ENCODE measurements at places on chromosomes 12 and 14. TPM values are rescaled to one million over a fixed set of nuclear protein-coding genes. Genes with fewer than 3 reads are reported as not detected.

DNA sequence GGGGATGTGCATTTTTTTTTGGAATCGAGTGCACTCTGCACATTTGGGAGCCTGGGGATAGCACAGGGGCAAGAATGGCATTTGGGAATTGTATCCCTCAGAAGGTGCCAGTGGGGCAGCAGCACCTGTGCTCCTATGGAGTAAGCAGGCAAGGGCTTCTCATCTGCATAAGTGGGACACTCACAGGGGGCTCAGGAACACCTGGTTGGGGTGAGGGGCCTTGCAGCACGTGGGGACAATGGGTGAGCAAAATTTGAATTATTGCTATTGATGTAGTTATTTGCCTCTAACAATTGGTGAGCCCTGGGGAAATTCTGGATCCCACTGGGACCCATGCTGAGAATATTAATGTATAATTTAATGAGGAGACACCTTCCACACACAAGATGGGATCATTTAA is 274.2 kb downstream of the TTC6 start:
- no peak for DNase-seq
- no peaks in the 10 kb centered on the region for H3K4me1 ChIP-seq
- no peak overlapping the region for H3K4me3 ChIP-seq

GRCh38 chr12:111573476-111573875 is 25.6 kb downstream of the ATXN2 start:
- no peak overlapping the region for H3K27ac ChIP-seq
- H3K36me3 ChIP-seq: no peaks in the 10 kb centered on the region
- no peaks in the 10 kb centered on the region for H3K27me3 ChIP-seq
- H3K4me1 ChIP-seq: no peaks in the 10 kb centered on the region
- no peak for DNase-seq

DNA sequence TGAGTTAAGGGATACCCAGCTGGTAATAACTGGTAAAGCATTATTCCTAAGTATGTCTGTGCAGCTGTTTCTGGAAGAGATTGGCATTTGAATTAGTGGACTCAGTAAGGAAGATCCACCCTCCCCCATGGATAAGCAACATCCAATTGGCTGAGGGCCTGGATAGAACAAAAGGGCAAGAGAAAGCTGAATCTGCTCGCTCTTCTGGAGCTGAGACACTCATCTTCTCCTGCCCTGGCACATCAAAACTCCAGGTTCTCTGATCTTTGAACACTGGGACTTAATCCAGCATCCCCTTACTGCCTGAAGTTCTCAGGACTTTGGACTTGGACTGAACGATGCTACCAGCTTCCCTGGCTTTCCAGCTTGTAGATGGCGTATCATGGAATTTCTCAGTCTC is 63.1 kb upstream of the CNOT2 start:
- H3K4me1 ChIP-seq: no peaks in the 10 kb centered on the region
- no peak for DNase-seq
- H3K36me3 ChIP-seq: no peaks in the 10 kb centered on the region

DNA sequence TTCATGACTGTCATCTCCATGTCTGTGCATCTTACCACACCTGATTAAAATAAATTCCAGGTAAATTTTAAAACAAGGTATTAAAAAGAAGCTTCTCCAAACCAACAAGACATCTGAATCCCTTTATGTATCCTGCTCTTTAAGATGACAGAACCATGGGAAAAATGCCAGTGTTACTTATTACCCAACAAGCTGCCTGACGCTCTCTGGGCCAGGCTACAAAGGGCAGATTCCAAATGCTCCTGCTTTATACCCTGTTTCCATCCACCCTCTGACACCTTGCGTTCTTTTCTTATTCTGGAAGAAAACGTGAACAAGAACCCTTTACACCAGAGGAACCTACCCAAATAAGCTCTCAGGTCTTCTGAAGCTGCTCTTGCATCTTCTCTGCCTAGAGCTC is 70.7 kb downstream of the SLC8A3 start:
- no peak overlapping the region for H3K27ac ChIP-seq
- no peaks in the 10 kb centered on the region for H3K36me3 ChIP-seq
- H3K27me3 ChIP-seq: no peaks in the 10 kb centered on the region
- no peaks in the 10 kb centered on the region for H3K4me1 ChIP-seq
- no peak overlapping the region for H3K4me3 ChIP-seq

- no peak overlapping the region for H3K4me3 ChIP-seq
- no peak overlapping the region for H3K27ac ChIP-seq
- H3K27me3 ChIP-seq: no peaks in the 10 kb centered on the region
- H3K4me1 ChIP-seq: no peaks in the 10 kb centered on the region
- DNase-seq: no peak
Measured at GRCh38 chr14:59698793-59699192, 122.2 kb upstream of the CCDC175 start.

DNA sequence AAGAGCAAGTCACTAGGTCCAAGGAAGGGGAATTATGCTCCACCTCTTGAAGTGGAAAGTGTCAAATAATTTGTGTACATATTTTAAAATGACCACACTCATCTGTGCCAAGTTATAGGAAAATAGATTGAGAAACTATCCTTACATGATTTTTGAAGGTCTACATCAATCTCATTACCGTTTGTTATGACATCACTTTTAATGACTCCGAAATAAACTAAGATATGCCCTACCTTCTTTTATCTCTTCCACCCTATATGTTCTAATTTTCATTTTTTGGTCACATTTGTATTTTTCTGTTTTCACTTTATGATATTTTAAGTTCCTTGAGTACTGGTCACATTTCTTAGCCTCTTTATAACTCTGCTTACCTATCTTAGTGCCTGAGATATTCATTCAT is 3.3 kb upstream of the PSMC6 start:
- H3K36me3 ChIP-seq: peaks cover 3% of the 10 kb centered on the region
- H3K4me3 ChIP-seq: no peak overlapping the region
- no peak for DNase-seq
- no peak overlapping the region for H3K27ac ChIP-seq
- H3K4me1 ChIP-seq: peaks cover 22% of the 10 kb centered on the region

DNA sequence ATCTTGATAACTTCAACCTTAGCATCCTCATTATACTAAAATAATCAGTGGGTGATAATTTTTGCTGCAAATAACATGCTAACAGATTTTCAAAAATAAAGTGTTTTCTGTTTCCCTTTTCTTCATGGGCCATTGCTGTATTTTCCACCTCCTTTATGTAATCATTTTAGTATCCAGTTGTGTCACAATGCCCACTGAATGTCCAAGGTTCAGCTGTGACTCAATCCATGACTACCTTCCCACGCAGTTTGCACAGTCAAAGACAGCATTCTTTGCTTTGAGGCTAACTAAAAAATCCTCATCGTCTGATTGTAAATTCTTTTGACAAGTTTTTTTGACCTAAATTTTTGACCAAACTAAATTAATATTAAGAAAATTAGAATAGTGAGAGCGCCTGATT is 474.1 kb downstream of the FLRT2 start:
- no peak for DNase-seq
- H3K36me3 ChIP-seq: no peaks in the 10 kb centered on the region
- H3K27me3 ChIP-seq: no peaks in the 10 kb centered on the region
- H3K4me3 ChIP-seq: no peak overlapping the region
- H3K4me1 ChIP-seq: no peaks in the 10 kb centered on the region
- H3K27ac ChIP-seq: no peak overlapping the region

DNA sequence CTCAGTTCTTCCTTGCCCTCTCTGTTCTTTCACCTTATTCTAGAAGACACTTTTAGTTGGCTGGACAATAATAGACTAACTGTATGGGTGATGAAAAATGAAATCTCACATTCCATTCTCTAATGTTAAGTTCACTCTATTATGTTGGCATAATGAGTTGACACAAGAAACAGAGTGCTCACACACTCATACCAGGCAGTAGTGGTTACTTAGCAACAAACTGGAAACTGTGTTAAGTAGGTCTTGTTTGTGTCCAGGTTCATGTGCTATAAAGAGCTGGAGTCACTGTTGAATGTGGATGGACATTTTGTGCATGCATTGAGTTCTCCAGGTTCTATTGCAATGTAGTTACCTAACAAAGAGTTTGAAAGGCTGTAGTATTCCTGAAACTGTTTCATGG is 16.9 kb upstream of the PPP4R4 start:
- no peaks in the 10 kb centered on the region for H3K36me3 ChIP-seq
- H3K27ac ChIP-seq: no peak overlapping the region
- no peaks in the 10 kb centered on the region for H3K27me3 ChIP-seq
- no peak for DNase-seq

DNA sequence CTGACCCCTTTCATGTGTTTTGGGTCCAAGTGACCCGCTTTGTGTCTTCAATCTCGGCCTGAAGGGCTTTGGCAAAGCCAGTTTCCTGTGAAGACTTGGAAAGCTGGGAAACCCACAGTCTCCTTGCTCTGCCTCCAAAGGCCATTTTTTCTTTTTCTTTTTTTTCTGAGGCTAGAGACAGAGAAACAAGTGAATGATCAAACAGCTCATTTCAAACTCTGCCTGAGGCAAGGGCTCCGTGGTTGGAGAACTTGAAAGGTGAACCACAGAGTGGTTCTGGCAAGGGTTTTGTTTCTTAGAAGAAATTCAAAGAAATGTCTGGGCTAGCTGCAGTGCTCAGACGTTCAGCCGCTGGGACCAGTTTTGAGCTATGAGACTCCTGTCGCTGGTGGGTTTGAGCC is 62.7 kb downstream of the ERH start:
- H3K36me3 ChIP-seq: no peaks in the 10 kb centered on the region
- no peaks in the 10 kb centered on the region for H3K27me3 ChIP-seq
- H3K4me1 ChIP-seq: no peaks in the 10 kb centered on the region
- H3K4me3 ChIP-seq: no peak overlapping the region
- H3K27ac ChIP-seq: no peak overlapping the region

DNA sequence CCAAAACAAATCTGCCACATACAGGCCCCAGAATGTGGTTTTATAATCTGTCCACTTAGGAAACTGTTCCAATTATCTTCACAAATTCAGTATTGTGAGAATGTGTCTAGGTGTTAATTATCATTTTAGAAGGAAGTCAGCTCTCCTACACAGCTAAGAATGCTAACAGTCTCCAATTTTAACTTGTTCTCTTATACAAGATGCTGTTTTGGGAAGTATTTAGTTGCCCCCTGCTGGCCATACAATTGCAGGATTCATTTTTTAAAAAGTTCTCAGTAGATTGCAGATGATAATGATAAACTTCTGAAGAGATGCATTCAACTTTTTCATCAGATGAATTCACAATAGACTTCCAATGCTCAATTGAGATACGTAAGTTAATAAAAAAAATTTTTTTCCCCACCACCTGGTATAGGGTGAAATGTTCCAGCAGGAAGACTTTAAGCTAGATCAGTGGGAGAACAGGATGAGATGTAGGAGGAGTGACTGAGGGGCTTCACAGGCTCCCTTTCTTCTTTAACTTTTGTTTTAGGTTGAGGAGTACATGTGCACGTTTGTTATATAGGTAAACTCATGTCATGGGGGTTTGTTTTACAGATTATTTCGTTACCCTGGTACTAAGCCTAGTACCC is 27.3 kb upstream of the OSBPL8 start:
- H3K27ac ChIP-seq: no peak overlapping the region
- H3K4me1 ChIP-seq: no peaks in the 10 kb centered on the region

DNA sequence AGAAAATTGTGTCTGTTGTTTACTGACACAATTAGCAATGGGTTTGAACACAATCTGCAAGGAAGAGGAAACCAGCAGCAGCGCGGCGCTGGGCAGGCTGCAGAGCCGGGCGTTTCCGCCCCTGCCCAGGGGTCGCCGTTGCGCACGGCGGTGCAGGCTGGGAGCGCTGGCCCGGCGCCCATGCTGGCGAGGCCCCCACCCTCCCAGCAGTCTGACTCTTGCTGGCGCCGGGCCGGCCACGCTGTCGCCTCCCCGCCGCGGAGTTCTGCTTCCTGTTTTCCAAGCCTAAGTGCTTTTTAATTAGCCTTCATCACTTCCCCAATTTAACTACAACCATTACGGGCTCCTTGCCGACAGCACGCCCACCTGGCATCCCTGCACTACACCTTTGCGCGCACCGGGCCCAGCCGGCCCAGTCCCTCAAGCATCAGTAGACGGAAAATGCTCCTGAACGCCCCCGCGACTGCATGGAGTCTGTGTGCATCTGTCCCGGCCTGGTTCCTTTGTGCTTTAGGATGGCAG is 212.1 kb downstream of the GXYLT1 start:
- H3K4me3 ChIP-seq: no peak overlapping the region
- DNase-seq: no peak
- no peaks in the 10 kb centered on the region for H3K36me3 ChIP-seq
- no peak overlapping the region for H3K27ac ChIP-seq

GRCh38 chr14:60487211-60487610 is 1.3 kb upstream of the C14orf39 start:
- H3K4me1 ChIP-seq: no peaks in the 10 kb centered on the region
- peaks cover 10% of the 10 kb centered on the region for H3K27me3 ChIP-seq
- no peaks in the 10 kb centered on the region for H3K36me3 ChIP-seq

DNA sequence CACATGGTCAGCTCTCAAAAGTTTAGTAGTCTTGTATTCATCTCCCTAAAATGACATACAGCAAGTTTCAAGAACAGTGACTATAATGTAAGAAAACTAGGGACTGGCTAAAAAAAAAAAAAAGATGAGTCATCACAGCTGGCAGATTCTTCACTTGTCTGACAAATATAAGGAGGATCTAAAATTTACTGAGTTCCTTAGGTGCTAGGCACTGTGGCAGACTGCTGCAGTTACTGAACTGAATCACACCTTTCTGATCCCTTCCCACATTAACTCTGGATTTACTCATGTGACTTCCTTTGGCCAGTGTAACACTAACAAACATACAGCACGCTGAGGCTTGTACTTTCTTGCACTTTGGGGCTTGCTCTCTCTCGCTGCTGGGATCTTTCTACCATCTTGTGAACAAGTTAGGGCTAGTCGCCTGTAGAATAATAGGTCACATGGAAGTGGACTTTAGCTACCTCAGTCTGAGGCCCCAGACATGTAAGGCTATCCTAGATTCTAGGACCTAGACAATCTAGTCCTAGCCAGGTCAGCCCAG is 32.1 kb downstream of the BAZ1A start:
- H3K4me1 ChIP-seq: no peaks in the 10 kb centered on the region
- H3K36me3 ChIP-seq: no peaks in the 10 kb centered on the region
- H3K27me3 ChIP-seq: no peaks in the 10 kb centered on the region
- H3K4me3 ChIP-seq: no peak overlapping the region

DNA sequence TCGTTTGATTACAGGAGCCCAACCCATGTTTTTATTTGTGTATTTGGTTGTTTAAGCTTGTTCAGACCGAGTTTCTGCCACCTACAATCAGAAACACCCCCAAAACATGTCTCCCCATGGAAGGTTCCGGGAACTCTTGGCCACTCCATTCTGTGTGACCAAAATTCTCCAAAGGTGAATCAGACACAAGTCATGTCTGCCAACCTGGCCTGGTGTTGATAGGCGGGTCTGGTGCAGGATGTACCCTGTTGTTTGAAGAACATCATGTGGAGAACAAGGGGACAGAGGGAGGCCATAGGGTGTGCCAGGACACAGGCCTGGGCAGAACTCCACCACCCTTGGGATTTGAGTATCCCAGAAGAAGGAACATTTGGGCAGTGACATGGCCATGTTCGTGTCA is 147.1 kb upstream of the MYL2 start:
- H3K27ac ChIP-seq: no peak overlapping the region
- H3K36me3 ChIP-seq: no peaks in the 10 kb centered on the region
- no peak for DNase-seq
- peaks cover 7% of the 10 kb centered on the region for H3K4me1 ChIP-seq
- H3K4me3 ChIP-seq: no peak overlapping the region
- no peaks in the 10 kb centered on the region for H3K27me3 ChIP-seq

- no peak overlapping the region for H3K4me3 ChIP-seq
- H3K4me1 ChIP-seq: no peaks in the 10 kb centered on the region
- no peak overlapping the region for H3K27ac ChIP-seq
- no peaks in the 10 kb centered on the region for H3K36me3 ChIP-seq
- DNase-seq: no peak
Measured at GRCh38 chr12:27838543-27839185, 58.6 kb upstream of the MANSC4 start.

KIF21A gene
- total RNA-seq: 43.9 TPM

CATSPERB gene
- 1.1 TPM for total RNA-seq

DTX1 gene
- 2.2 TPM for total RNA-seq

PRICKLE1 gene
- total RNA-seq: not detected

NYNRIN gene
- 0.02 TPM for total RNA-seq

KLC1 gene
- 141 TPM for total RNA-seq
